ENCODE measurements at places on chromosomes 11 and 22.

- DNase-seq, result no peak
Measured at GRCh38 chr11:131624531-131624930, 254.1 kb downstream of the NTM start.

- no peak for DNase-seq
Measured at GRCh38 chr11:47376107-47376524, 2.2 kb downstream of the SPI1 start.

DNA sequence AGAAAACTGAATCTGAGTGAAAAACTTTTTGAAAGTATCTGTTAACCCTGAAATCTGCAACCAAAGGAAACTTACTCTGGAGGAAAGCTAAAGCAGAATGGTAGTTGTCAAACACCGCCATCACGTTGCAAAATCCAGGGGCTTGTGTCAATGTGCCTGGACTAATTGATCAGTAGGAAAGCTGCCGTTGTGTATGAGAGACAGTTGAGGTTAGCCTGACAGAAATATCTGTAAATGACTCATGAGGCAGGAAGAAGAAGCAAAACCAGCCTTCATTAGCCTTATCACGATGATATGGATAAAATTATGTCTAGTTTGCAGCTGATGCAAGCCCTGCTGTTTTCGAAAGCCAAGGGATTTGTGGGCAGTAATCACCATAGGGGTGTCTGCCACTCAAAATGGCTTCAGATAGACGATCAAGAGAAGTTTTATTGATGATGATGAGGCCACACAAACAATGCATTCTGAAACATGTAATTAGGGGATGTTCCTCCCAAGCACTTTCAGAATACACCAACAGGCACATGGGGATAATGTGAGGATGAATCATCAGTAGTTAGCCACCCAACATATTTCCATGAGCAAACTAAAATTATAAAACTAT is 8.9 kb downstream of the SCGB1A1 start:
- no peak for DNase-seq

DNA sequence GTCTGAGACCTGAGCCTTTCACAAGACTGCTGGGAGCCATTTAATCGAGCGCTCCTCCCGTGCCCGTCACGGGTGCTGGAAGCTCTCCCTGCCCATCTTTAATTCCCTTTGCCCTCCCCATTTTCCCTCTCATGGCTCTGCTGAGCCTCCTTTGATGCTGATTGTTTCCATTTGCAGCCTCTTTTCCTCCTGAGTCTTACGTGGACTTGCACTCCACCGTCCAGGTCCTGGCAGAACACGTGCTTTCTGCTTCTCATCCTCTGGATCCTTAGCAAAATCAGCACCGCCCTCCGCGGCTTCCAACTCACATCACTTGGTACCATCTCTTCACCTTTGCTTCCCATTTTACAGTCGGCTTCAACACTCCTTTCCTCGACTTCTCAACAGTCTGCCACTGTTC is 7.3 kb downstream of the IFT27 start:
- no peak for DNase-seq

- DNase-seq, result no peak
Measured at GRCh38 chr11:76837696-76838677, 22.7 kb upstream of the ACER3 start.

- DNase-seq, result no peak
Measured at GRCh38 chr22:27620367-27621154, 181.0 kb downstream of the MN1 start.

GRCh38 chr11:34425867-34426266 is 12.9 kb upstream of the CAT start:
- no peak for DNase-seq

DNA sequence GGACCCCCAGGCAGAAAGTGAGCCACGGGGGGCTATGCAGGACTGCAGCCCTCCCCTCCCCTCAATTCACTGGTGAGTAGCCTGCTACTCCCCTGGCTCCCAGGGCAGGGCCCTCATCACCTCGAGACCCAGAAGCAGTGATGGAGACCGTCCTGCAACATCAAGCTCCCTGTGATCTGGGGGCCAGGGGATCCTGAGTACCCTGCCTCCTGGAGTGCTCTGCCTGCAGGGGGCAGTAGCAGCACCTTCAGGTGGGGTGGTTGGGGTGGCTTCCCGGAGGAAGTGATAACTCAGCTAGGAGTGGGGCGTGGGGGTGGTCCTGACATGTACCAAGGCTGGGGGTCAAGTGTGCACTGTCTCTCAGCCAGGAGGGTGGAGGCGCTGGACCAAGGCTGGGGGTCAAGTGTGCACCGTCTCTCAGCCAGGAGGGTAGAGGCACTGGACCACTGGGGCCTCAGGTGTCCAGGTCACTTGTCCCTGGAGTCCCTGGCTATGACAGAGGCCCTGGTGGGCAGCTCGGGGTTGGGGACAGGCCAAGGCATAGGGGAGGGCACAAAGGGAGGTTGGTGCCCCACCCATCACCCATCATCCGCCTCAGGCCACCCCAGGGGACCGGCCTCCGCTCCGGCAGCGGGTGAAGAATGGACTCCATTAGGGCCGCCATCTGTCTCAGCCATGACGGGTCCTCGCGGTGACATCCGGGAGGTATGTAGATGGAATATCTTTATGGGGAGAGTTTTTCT is 9.4 kb downstream of the RTN4R start:
- no peak for DNase-seq

GRCh38 chr22:49208768-49209252 is 618.9 kb downstream of the BRD1 start:
- DNase-seq, result no peak

GRCh38 chr11:116460156-116460920 is 312.4 kb downstream of the BUD13 start:
- no peak for DNase-seq

DNA sequence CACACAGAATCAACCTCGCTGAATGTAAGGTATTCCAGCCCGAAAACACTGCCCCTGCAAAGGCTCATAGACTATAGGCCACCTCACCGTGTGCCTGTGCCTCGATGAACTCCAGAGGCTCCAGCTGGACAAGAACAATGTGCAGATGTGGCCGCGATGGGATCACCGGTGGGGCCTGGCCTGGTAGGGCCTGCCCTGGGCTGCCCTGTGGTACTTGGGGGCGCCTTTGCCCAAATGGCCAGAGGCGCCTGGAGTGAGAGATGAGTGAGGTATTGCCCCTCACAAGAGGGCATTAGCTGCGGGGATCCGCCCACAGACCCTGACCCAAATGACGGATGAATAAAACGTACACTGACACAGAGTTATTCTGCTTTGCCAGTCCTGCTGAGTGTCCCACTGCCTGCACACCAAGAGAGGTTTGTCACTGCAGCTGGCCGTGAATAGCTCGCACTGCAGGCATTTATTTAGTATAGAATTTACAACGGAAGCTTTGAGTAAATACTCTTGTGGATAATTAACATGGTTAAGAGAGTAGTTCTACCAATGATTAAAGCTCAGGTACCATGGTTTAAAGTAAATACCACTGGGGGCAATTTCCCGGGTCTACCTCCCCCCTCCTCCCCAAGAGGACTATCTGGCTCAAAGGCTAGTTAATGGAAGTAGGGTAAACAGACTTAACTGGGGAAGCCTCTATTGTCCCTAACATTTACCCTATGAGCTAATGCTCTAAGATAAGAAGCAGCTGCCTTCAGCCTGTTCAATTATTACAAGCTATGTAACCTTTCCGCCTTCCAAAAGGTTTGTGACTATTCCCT is 101.1 kb upstream of the IGLL5 start:
- DNase-seq, result no peak

- peak; percentile 58 for DNase-seq
Measured at GRCh38 chr11:1643146-1643690, 13.6 kb downstream of the KRTAP5-5 start.

GRCh38 chr22:21996175-21996720 is 13.7 kb upstream of the TOP3B start:
- no peak for DNase-seq

GRCh38 chr22:44026066-44026629 is 2.0 kb downstream of the PARVB start:
- DNase-seq, result peak; percentile 76

DNA sequence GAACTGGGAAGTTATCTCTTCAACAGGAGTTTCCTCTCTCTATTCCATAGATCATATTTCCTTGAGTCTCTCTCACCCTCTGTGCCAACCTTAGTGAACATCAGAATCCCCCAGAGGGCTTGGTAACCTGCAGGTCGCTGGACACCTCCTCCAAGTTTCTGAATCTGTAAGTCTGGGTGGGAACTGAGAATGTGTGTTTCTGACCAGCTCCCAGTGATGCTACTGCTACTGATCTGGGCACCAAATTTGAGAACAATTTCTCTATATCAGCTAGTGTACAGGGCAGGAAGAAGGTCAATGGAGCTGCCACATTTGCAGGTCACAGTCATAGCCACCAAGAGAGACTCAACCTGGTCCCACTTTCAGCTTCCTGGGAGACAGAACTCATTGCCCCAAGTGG is 62.9 kb downstream of the RCN1 start:
- DNase-seq, result no peak

- no peak for DNase-seq
Measured at GRCh38 chr11:126444072-126444471, 88.6 kb downstream of the ST3GAL4 start.

GRCh38 chr11:12482839-12483238 is 105.5 kb downstream of the PARVA start:
- no peak for DNase-seq

GRCh38 chr11:103433386-103434072 is 324.3 kb downstream of the DYNC2H1 start:
- no peak for DNase-seq

DNA sequence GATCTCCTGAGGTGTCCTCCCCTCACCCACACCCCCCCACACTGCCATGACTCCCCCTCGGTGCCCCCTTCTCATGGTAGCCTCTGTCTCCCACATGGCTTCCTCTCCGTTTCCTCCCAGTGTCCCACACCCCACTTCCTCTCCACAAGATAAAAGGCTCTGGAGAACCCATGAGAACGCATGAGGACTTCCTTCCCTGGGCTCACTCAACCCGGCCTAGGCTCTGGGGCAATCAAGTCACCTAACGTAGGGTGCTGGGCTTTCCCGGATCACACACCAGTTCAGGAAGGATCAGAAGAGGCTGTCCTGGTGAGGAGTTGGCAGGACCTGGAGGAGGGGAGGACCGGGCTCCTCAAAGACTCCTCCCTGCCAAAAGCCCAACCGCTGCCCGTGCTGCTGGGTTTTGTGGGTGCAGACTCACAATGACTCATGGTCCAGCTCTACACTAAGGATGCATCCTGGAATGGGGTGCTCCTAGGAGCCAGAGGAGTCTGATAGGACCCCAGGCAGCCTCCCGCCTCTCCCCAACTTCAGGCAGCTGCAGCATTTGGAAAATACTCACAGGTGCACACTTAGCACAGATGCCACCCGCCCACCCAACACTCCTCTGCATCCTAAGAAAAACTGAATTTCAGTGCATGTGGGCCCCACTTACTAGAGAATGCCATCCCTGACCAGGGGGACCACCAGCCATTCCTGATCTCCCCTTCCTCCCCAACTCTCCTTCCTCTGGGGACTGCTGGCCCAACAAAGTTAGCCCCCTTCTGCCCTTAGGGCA is 21.0 kb downstream of the SLC22A12 start:
- no peak for DNase-seq

DNA sequence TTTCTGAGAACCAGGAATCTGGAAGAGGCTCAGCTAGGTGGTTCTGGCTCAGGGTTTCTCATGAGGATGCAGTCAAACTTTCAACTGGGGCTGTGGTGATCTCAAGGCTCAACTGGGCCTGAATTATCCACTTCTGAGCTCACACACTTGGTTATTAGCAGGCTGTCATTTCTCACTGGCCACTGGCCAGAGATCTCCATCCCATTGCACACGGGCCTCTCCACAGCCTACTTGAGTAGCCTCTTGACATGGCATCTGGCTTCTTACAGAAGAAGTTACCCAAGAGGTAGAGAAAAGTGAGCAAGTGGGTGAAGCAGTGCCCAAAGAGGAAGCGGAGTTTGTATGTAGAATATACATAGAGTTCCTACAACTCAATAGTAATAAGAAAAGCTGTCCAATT is 16.0 kb downstream of the CALCA start:
- no peak for DNase-seq

DNA sequence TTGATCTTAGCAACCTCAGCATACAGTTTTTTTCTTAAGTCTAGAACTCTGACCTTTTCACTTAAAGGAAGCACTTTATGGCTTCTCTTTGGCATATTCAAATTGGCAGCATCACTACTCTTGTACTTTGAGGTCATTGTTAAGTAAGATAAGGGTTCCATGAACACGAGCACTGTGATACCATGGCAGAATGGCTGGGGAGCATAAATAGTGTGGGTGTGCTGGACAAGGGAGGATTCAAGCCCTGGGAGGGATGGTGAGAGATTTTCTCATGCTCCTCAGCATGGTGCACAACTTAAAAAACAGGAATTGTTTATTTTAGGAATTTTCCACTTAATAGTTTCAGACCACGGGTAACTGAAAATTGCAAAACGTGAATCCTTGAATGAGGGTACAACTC is 111.4 kb downstream of the ATXN10 start:
- no peak for DNase-seq

GRCh38 chr11:62025487-62026105 is 58.2 kb upstream of the FTH1 start:
- DNase-seq, result peak; percentile 87

DNA sequence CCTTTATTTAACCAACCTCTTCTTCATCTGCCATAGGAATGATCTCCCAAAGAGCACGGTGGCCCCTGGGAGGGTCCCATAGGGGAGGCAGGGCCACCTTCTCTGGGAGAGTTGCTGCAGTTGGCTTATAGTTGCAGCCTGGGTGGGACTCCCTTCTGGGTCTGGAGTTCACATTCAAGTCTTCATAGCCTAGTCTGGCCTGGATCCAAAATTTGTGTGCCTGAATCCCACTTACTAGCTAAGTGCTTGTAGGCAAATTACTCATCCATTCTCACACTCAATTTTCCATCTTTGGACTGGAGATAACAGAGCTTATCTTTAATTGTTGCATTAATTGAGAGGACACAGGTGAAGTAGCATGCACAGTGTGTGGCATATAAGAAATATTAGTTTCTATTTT is 163.6 kb downstream of the GRIK4 start:
- DNase-seq, result no peak

GRCh38 chr22:50693462-50693861 is 20.8 kb downstream of the SHANK3 start:
- DNase-seq, result no peak

GRCh38 chr11:74371269-74372052 is 26.8 kb downstream of the PGM2L1 start:
- no peak for DNase-seq

GRCh38 chr11:64713016-64713707 is 9.8 kb downstream of the NRXN2 start:
- no peak for DNase-seq

GRCh38 chr22:39253435-39254070 is 8.8 kb upstream of the PDGFB start:
- DNase-seq, result peak; percentile 79
